ENCODE measurements at places on chromosomes 5 and 9.

DNA sequence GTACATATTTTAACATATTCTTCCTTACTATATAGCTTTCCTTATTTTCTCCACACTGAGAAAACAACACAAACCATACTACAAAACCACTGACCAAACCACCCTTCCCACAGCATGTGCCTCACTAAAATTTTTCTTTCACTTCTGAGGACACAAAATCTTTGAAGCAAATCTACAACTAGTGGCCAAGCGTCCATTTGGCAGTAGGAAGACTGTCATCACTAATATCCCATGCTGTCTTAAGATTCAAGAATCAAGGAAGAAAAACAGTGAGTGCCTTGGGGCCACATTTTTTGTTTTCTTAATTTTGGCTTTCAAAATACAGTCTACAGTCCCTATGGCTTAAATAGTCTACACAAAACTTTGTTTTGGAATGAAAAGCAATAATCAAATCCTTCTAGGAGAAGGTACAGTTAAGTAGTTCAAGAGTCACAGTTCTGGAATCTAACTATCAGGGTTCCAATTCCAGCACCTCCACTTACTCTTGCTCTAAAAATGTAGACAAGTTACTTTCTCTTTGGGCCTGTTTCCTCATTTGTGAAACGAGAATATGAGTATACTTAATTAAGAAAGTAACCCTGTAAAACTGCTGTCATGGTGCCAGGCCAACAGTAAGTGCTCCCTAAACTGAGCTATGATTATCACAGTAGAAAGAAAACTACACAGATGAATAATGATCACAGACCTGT is 227.9 kb downstream of the BNC2 start:
- no peak for DNase-seq

DNA sequence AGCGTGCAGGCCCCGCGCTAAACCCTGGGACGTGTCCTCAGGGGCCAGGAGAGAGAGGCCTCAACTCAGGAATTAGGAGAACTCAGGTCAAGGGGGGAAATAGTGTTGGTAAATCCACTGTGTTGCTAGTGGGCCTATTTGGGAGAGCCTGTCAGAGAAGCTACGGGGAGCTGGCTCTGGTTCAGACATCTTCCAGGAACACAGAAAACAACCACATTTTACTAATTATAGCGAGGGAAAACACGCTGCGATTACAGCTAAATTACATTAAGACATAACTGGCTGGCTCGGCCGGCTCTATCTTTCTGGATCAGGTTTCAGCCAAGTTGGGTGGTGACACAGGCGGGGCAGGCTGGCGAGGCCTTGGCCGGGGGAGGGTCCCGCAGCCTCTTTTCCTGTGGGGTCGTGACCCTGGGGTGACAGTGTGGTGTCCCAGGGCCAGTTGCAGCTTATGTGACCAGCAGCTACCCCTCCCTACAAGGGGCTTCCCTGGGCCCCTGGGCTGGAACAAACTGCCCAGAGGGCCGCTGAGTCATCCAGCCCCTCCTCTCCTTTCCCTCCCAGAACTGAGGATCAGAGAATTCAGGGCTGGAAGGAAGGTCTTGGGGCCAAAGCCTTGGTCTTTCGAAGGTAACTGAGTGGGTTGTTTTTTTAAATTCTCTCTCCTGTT is 75.1 kb downstream of the FGF18 start:
- no peak for DNase-seq

DNA sequence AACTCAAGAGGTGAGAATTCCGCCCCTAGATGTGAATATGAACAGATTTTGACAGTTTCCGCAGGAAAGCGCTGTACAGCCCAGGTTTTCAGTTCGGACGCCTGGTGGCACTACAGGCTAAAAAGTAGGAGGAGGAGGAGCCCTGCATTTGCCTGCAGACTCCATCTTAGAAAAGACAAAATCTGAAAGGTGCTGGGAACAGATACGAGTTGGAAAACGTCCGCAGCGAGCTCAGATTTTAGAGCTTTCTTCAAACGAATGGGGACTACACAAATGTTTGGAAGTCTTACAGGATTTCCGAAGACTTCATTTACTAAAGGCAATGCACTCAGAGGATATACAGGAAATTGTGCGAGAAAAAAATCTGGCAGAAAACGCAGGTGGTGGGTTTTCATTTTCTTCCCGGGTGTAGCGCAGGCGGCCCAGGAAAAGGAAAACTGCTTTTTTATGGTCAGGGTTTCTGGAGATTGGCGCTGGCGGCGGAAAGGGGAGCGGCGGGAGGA is 9.9 kb upstream of the PCDHB2 start:
- DNase-seq: peak; percentile 38

DNA sequence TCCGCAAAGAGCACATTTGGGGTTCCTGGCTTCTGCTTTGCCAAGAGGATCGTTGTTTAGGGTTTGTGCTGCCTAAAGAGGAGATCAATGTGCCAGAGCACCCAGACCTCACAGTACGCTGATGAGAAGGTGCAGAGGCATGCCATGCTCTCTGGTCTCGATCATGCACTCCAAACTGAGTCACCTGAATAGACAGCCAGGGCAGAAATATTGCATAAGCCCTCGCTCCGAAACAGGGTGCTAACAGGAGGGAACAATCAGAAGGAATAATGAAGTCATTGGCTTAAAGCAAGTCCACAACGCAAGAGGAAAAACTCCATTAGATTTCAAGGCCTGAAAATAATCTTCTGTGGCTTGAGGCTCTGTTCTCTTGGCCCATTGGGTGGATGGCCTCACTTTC is 124.3 kb downstream of the GCNT1 start:
- DNase-seq: no peak

- DNase-seq: no peak
Measured at GRCh38 chr5:126031989-126032716, 391.1 kb upstream of the GRAMD2B start.

- DNase-seq: no peak
Measured at GRCh38 chr5:136190904-136191303, 2.1 kb downstream of the SMIM32 start.

DNA sequence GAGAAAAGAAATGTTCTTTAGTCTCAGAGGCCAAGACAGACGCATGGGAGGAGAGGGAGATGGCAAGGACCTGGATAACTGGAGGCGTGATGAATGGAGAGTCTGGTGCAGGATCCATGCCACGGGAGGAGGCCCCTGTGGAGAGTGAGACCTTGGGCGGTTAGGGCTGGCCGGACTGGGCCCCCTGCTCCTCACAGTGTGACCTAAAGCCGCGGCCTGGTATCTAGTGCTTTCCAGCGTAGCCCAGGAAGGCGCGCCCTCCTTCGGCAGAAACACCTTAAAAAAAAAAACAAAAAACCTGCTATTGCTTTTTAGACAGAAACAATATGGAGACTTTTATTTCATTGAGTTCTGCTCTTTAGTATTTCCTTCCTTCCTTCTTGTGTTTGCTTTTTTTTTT is 33.1 kb downstream of the SCGB3A1 start:
- no peak for DNase-seq

Measured in stimulated activated CD4-positive, alpha-beta T cell treated with anti-CD3 and anti-CD28 coated beads, Interleukin-1b, Interleukin-23, amount 100 ng/mL, for 48 hours (primary cell).